ENCODE measurements at places on chromosomes 13 and 19.

- no peak for DNase-seq
Observed at GRCh38 chr13:62305756-62306155, 890.1 kb upstream of the PCDH20 start.

- DNase-seq = no peak
Observed at GRCh38 chr13:112012016-112012704, 54.8 kb upstream of the SOX1 start.

GRCh38 chr13:108787700-108788414 lies 158.4 kb downstream of the MYO16 start:
- DNase-seq = no peak

DNA sequence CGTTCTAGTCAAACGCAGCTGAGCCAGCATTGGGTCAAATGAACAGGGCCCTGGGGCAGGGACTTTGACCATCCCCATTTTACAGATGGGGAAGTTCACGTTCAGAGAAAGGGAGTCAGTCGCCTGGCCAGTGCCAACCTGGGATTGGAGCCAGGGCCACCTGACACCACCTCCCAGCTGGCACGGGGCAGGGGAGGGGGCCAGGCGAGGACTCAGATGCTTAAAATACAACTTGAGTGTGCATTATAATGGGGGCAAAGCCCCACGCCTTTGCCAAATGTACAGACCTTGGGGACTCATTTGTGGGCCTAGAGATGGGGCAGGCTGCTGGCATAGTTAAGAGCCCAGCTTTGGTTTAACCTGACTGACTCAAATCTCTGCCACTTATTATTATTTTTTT lies 14.6 kb downstream of the PRR12 start:
- no peak for DNase-seq

Data from Right ventricle myocardium inferior (tissue), 1 donor.